A549 treated with AZD2906 at 1 μM for 4 hours (cell line): ENCODE measurements at places on chromosomes 12 and 14. TPM values are rescaled to one million over a fixed set of nuclear protein-coding genes. Genes with fewer than 3 reads are reported as not detected.

Gene DYRK2
- 7.6 to 11.9 TPM (median 11.2 TPM) in 5 replicates for total RNA-seq

Gene TAS2R46
- total RNA-seq = not detected in 5 replicates

Gene KRT72
- 0.05 TPM in 1 of 5 replicates, not detected in the others for total RNA-seq

Gene HVCN1
- 0.40 to 0.86 TPM (median 0.72 TPM) in 5 replicates for total RNA-seq

Gene UTP20
- 12.8 to 18.3 TPM (median 13.6 TPM) in 5 replicates for total RNA-seq

Gene SLC6A15
- total RNA-seq = 3.6 to 4.7 TPM (median 4.0 TPM) in 5 replicates

Gene FGF23
- total RNA-seq = not detected in 5 replicates

Gene RTN1
- total RNA-seq = 0.02 to 0.17 TPM in 2 of 5 replicates, not detected in the others

Gene SOAT2
- 0.07 to 0.30 TPM (median 0.24 TPM) in 5 replicates for total RNA-seq
